DMS79 treated with DMSO at 0.1 percent for 48 hours (cell line): ENCODE measurements at places on chromosomes 5 and 9.

DNA sequence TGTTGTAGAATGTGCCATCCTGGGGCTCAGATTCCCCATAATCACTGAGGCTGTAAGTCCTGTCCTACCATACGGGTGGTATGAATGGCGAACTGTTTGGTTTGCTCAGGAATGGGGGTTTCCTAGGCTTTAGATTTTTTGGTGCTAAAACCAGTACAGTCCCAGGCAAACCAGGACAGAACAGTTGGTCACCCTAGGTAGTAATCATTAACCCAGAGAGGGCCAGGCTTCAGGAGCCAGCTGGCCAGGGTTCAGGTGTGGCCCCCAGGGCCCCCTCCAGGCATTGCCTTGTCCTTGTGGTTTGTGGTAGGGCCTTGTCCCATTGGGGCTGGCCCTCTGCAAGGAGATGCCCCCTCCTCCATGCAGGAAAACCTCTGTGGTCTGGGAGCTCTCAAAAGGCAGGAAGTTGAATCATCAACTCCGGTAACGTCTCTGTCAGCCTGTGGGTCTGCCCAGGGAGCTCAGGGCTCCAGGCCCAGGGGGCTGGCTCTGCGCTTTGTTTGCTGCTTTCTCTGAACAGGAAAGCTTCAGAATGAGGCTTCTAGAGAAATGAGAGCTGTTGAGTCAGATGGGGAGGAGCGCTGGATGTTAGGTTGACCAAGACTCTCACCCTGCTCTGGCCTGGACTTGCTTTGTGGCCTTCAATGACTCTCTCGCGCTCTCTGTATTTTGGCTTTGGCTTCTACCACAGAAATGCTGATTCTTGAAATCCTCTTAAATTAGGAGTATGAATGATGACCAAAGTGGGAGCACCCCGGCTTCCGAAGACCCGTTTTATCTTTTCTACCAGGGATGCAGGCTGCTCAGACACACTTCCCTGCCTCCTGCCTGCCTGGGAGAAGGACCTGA lies 22.2 kb upstream of the JADE2 start:
- DNase-seq, result no peak

DNA sequence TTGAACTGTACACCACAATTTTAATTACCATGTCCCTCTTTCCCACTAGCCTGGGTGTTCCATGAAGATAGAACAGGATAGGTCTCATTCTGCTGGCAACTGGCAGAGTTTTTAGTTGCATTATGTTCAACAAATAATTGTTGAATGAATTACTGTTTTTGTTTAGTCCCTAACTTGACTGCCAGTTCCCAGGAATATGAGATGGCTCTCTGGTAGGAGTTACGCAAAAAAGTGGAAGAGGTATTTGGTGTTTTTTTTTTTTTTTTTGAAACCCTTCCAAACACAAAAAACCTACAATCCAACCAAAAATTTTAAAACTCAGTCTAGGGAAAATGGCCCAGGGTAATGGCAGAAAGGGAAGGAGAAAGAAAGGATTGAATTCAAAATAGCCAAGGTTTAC lies 153.6 kb downstream of the GNAQ start:
- no peak for DNase-seq

- no peak for DNase-seq
Measured at GRCh38 chr9:114608525-114608796, 2.6 kb upstream of the TMEM268 start.

- no peak for DNase-seq
Measured at GRCh38 chr5:61137835-61138234, 24.4 kb downstream of the SMIM15 start.

GRCh38 chr5:88203981-88204750 lies 64.5 kb downstream of the TMEM161B start:
- DNase-seq, result no peak
